Progenitor cell of endocrine pancreas (in vitro differentiated cells): ENCODE measurements at places on chromosomes 13 and 19.
A peak's percentile ranks its signal among the peaks of the same experiment; 100 is the strongest.

GRCh38 chr19:17011485-17011884, 15.1 kb downstream of the CPAMD8 start:
- H3K36me3 ChIP-seq: peaks cover 15% of the 10 kb centered on the region
- H3K4me1 ChIP-seq: peaks cover 1% of the 10 kb centered on the region
- DNase-seq: no peak
- H3K27ac ChIP-seq: peak overlapping the region; percentile 67

- H3K36me3 ChIP-seq: no peaks in the 10 kb centered on the region
- no peak overlapping the region for H3K4me3 ChIP-seq
- no peak for DNase-seq
- peaks cover 4% of the 10 kb centered on the region for H3K27me3 ChIP-seq
Measured at GRCh38 chr13:74438901-74439300, 304.7 kb upstream of the KLF12 start.

DNA sequence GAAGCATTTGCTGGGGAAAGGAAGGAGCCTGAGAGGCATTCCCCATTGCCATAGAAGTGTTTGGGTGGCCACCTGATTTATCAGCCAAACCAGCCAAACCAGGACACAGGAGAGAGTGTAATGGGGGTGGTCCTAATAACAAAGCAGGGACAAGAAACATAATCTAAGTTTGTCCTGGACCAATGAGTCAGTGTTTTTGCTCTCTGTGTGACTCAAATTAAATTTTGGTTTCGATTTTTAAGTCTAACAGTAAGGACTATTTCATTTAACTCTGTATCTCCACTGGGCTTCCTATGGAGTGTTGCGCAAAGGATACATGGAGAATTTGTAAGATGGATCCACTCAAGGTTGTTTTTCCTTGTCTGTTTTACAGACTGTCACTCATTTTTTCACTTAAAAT, 19.5 kb upstream of the TRPC4 start:
- DNase-seq: no peak
- no peak overlapping the region for H3K27ac ChIP-seq
- H3K27me3 ChIP-seq: no peaks in the 10 kb centered on the region
- no peak overlapping the region for H3K4me3 ChIP-seq
- no peaks in the 10 kb centered on the region for H3K36me3 ChIP-seq

DNA sequence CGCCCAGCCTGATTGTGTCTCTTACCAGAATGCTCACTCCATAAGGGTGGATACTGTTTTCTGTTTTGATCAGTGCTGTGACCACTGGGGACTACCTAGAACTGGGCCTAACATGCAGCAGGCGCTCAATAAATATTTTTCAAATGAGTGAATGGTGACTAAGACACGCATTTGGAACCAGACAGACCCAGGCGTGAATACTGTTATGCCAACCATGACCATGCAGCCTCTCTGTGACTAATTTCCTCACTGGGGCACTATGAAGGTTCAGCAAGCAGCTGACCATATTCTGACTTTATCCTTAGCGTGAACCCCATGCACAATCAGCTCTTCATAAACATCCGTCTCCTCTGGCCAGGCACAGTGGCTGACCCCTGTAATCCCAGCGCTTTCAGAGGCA, 13.0 kb upstream of the SPC24 start:
- H3K27me3 ChIP-seq: no peaks in the 10 kb centered on the region
- H3K4me1 ChIP-seq: no peaks in the 10 kb centered on the region
- peaks cover 12% of the 10 kb centered on the region for H3K36me3 ChIP-seq

DNA sequence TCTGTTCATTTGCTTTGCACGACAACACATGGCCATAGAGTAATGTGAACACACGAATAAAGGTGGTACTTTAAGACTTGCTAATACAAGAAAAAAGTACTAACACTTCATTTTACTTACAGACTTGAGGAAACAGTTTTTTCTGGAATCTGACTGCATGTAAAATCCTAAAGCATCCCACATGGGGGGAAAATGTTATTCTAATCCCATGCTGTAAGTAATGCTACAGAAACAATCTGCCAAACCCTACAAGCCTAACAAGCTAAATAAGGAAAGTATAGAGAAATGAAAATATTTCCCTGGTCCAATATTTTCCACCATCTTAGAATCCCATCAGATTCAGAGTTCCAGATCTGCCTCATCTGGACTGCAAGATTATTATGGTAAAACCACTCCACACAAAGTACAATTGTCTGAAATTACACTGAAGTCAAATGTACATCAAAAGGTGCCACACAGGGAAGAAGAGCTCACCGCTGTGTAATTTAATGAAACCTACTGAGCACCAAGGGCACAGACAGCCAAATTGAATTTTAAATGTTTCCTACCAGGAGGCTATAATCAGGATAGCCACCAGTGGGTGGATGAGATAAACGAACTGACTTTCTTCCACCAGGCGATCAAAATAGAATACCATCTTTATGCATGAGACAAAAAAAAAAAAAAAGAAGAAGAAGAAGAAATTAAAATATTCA, 22.0 kb downstream of the LHFPL6 start:
- peaks cover 43% of the 10 kb centered on the region for H3K27me3 ChIP-seq
- H3K4me1 ChIP-seq: peaks cover 8% of the 10 kb centered on the region
- DNase-seq: no peak
- no peaks in the 10 kb centered on the region for H3K36me3 ChIP-seq
- no peak overlapping the region for H3K4me3 ChIP-seq
- H3K27ac ChIP-seq: no peak overlapping the region
